Caco-2 (cell line): ENCODE measurements at places on chromosomes 2 and 18.
A peak's percentile ranks its signal among the peaks of the same experiment; 100 is the strongest.

DNA sequence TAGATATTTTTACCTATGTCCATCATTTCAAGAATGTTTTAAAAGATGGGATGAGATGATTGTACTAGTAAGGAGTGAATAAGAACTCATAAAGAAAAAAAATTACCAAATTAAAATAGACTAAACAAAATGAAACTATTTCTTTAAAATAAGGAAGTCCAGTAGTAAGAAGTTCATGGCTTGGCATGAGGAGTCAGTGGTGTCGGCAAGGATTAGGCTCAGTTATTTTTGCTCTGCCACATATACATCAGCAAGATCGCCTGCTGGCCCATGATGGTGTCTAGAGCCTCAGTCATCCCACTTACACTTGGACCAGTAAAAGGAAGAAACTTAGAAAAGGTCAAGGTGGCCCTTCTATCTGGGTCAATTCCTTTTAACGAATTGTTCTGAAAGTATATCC lies 300.9 kb upstream of the SLC8A1 start:
- no peak for DNase-seq

- no peak for DNase-seq
These were observed 123.1 kb downstream of the CELF4 start for GRCh38 chr18:37442477-37442876.

- no peak for DNase-seq
These were observed 21.5 kb upstream of the MFSD2B start for GRCh38 chr2:23988371-23988770.

GRCh38 chr2:218780851-218781690 lies 876 bp upstream of the CYP27A1 start:
- DNase-seq, result peak; percentile 44

DNA sequence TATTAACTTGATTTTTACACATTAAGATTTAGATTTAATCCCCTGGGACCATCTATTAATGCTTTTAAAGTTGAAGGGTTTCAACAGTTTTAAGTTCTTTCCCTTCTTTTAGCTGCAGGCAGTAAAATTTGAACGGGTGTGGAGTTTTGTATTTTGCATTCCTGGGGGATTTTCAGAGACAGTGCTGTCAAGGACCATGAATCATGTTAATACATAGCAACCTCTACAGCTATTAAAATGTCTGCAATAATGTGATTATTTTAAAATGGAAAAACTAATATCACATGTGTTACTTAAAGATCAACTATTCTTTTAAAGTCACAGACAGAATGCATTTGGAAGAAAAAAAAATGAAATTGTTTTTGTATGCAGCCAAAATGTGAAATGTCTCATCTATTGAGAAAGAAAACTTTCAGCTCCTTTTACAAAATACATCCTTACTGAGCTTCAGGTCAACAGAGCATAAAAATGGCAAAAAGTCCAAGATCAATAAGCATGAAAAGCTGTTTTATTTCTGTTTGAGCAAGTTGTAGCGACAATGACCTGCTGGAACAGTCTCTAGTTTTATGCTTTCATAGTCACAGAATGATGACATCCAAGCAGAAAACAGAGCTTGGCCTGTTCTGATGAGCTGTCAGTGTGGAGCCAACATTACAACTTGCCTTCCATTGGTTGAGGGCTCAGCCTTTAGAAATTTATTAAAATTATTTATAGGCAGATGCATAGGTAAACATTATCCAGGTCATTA lies 21.6 kb upstream of the ZNF521 start:
- no peak for DNase-seq

DNA sequence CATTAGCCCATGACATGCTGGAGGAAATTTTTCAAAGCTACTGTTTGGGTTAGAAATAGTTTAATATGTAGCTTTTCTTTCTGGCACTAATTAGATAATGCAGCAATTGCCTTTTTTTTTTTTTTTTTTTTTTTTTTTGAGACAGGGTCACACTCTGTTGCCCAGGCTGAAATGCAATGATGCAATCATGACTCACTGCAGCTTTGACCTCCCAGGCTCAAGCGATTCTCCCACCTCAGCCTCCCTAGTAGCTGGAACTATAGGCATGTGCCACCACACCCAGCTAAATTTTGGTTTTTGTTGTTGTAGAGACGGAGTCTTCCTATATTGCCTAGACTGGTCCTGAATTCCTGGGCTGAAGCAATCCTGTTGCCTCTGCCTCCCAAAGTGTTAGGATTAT lies 136.2 kb downstream of the SP100 start:
- DNase-seq, result no peak

GRCh38 chr2:101619191-101619591 lies 78.3 kb upstream of the MAP4K4 start:
- no peak for DNase-seq

DNA sequence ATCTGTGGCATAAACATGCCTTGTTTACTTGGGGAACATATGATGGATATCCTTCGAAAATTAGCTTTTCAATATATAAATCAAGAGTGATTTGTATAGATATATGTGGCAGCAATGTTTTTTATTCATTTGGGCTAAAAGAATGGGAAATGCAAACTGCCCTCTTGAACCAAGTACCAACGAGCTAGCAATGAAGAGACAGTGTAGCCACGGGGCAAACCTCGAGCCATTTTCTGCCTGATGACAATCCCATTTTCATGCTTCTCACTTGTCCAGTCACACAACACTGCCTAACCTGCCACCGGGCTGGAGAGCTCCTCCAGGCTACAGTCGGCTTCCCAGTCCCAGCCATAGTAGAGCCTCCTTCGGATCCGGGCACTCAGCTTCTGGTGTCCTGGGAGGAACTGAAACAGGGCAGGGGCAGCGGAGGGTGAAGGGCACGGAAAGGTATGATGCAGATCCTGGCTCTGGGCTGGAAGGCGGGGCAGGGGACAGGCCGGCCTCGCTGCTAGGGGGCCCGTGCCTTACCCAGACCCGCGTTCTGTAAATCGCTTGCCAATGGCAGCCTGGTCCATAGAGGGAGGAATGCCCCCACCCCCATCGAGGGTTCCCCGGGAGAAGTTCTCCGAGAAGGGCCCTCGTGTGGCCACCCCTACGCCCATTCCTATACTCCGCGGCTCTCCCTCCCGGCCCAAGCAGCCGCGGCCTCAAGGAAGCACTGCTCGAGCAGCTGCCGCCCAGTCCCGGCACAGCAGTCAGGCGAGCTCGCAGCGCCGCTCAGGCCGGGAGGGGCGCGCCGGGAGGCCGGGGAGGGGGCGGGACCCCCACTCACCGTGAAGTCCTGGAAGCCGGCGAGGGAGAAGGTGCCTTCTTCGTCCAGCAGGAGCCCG lies 552 bp downstream of the CNPPD1 start:
- peak; percentile 71 for DNase-seq

- peak; percentile 19 for DNase-seq
These were observed 15.8 kb downstream of the C18orf63 start for GRCh38 chr18:74331404-74331803.

GRCh38 chr2:224861266-224861665 lies 145.1 kb upstream of the CCDC195 start:
- no peak for DNase-seq

DNA sequence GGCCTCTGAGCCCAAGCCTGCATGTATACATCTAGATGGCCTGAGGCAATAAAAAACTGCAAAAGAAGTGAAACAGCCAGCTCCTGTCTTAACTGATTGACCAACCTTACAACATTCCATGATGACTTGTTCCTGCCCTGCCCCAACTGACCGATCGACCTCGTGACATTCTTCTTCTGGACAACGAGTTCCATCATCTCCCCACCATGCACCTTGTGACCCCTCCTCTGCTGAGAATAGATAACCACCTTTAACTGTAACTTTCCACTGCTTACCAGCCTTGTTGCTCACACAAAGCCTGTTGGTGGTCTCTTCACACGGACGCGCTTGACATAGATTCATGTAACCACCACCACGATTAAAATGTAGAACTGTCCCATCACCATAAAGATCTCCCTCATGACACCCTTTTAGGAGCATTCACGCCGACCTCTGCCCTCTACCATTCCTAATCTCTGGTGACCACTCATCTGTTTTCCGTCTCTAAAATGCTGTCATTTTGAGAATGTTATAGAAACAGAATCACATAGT lies 120.1 kb upstream of the REV1 start:
- peak; percentile 26 for DNase-seq

- DNase-seq, result no peak
These were observed 211.1 kb upstream of the GALNT5 start for GRCh38 chr2:157046396-157046795.

DNA sequence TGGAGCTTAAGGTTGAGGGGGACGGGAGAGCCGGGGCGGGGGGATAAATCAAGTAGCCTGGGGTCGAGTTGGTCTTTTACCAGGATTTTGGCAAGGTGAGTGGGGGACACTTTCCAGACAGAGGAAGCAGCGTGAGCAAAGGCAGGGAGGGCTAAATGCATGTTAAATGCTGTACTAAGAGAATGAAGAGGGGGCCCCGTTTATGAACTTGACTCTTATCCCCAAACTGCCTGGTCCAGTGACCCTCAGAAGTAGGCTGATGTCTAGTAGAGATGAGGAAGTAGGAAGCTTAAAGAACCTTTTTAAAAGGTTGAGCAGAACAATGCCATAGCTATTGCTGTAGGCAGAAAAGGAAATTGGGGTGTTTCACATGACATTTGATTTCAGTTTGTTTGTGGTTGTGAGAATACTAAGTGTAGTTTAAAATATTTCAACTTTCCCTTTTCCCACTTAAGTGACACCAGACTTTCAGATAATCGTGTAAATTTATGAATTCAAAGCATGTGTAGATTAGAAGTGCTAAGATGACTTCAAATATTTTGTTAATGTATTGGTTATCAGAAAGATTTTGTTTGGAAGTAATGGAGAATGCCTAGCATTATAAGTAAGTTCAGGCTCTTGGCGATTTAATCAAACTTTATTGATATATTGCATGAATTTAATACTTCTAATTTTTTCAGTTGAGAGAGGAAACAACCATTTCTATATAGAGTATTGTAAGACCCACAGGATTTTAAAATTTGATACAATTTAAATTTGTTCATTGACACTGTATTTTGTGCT lies 1.8 kb downstream of the REL start:
- DNase-seq, result no peak

- peak; percentile 36 for DNase-seq
These were observed 38.0 kb downstream of the CABYR start for GRCh38 chr18:24176727-24177416.

GRCh38 chr2:8149985-8150539 lies 531.8 kb upstream of the ID2 start:
- DNase-seq, result no peak

DNA sequence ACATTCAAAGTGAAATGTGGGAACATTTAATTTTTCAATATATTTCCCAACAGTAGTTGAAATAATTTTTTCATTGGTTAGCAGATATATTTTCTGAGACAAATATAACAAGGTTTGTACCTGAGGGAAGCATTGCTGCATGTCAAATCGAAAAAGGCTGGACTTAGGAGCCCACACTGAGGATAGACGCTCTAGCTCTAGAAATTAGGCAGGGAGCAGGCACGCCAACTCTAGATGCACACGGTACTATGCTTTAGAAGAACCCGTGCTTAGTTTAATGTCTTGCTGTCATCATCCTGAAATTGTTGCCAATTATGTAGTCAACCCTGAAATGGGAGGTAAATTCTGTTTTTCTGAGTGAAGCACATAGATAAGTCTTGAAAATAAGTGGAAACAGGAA lies 731.1 kb upstream of the ZNF804A start:
- no peak for DNase-seq

GRCh38 chr2:6828299-6828584 lies 37.5 kb downstream of the CMPK2 start:
- no peak for DNase-seq

GRCh38 chr2:158211502-158211901 lies 109.8 kb downstream of the UPP2 start:
- no peak for DNase-seq

- DNase-seq, result no peak
These were observed 22.1 kb downstream of the MTX2 start for GRCh38 chr2:176291335-176291734.

GRCh38 chr2:36550006-36550405 lies 48.0 kb downstream of the FEZ2 start:
- DNase-seq, result no peak

DNA sequence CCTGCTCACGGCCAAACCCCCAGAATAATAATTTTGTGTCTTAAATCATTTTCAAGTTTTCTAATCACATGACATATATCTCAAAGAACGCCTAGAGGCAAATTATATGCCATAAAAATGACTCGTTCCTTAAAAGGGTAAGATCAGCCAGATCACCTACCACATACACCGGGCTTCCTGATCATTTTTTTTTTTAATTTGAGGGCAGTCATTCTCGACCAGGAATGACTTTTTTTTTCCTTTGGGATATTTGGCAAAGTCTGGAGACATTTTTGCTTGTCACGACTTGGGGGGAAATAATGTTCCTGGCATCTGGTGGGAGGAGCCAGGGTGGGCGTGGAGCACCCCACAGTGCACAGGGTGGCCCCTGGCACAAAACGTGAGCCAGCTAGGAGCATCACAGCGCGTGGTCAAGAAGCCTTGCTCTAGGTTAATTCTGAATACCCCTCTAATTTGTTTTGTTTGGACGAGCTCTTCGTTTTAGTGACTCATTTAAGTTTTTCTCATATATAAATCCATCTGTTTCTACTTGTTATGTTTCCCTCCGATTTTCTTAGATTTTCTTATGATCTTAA lies 94.9 kb downstream of the TWIST2 start:
- no peak for DNase-seq

- DNase-seq, result no peak
These were observed 96.7 kb upstream of the CDH20 start for GRCh38 chr18:61236356-61237057.

GRCh38 chr18:9828506-9829396 lies 57.0 kb upstream of the TXNDC2 start:
- DNase-seq, result no peak

- DNase-seq, result no peak
These were observed 222.6 kb upstream of the LRRTM1 start for GRCh38 chr2:80527119-80527518.

- DNase-seq, result no peak
These were observed 564 bp downstream of the LPIN2 start for GRCh38 chr18:3012136-3013023.

DNA sequence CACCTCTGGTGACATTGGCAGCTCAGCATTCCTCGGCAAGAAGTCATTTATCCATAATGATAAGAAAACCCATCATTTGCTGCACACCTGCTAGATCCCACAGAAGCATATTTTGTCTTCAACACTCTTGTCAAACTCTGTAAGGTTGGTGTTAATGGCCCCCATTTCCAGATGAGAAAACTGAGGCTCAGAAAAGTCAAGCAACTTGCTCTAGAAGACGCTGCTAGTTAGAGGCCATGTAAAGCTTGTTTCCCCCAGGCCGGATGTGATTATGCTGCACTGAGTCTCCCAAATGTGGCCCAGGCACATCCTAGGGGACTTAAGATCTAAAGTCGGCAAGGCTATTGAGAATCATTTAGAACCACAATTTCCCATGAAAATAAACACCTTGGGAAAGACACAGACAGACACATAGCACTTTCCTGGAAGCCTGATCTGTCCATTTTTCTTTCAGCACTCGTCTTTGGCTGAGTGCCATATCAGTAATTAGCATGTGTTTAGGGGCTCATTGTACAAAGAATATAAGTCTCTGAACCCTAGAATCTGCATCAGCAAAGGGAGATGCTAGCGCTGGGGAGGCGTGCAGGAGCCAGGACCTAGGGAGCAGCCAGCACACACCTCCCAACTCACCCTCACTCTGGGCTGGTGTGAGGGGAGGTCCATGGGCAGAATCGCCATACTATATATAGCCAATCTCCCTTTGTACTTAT lies 39.3 kb downstream of the C1QL2 start:
- no peak for DNase-seq
